Testis (tissue), 5 donors: ENCODE measurements at places on chromosomes 12 and 14. TPM values are rescaled to one million over a fixed set of nuclear protein-coding genes. Genes with fewer than 3 reads are reported as not detected.

Gene PTCSC3
- total RNA-seq = not detected

Gene GLS2
- 4.7 TPM for total RNA-seq

Gene C1RL
- 31.8 TPM for total RNA-seq

Gene SYCP3
- 69.4 TPM for total RNA-seq

Gene CLEC12A
- not detected for total RNA-seq

Gene TSHR
- total RNA-seq = not detected

Gene STXBP6
- 11.3 TPM for total RNA-seq

- no peak for DNase-seq
Observed at GRCh38 chr14:69632593-69633151, 21.3 kb downstream of the SUSD6 start.

- no peak for DNase-seq
Observed at GRCh38 chr14:68729556-68729955, 63.3 kb downstream of the ZFP36L1 start.

GRCh38 chr12:11170810-11171144 is 217 bp upstream of the SMIM10L1 start:
- no peak for DNase-seq

GRCh38 chr12:115313929-115314328 is 630.0 kb upstream of the TBX3 start:
- DNase-seq = no peak

DNA sequence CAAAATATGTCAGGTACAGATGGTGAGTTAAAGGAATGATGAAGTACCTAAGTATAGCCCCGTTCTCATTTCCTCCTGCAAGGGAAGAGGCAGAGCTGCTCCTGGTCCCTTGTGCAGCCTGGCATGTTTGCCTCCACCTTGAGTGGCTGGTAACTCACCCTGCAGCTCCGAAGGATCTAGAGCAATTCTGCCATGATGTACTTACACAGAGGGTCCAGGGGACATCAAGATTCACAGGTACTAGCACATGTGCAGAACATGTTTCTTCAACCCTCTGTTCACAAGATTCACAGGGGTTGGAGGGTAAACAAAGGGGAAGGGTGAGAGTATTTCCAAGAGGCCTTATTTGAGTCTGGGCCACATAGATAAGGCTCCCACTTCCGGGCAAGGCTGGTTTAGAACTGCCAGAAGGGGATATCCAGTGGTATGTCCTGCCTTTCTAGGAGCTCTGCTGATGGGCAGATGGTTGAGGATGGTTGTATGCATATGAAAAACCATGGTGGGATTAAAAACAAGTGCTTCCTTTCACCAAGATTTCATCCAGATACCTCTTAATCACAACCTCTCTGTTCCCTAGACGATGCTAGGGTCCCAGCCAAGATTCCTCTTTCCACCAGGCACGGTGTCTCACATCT is 7.7 kb downstream of the DCTN2 start:
- no peak for DNase-seq

DNA sequence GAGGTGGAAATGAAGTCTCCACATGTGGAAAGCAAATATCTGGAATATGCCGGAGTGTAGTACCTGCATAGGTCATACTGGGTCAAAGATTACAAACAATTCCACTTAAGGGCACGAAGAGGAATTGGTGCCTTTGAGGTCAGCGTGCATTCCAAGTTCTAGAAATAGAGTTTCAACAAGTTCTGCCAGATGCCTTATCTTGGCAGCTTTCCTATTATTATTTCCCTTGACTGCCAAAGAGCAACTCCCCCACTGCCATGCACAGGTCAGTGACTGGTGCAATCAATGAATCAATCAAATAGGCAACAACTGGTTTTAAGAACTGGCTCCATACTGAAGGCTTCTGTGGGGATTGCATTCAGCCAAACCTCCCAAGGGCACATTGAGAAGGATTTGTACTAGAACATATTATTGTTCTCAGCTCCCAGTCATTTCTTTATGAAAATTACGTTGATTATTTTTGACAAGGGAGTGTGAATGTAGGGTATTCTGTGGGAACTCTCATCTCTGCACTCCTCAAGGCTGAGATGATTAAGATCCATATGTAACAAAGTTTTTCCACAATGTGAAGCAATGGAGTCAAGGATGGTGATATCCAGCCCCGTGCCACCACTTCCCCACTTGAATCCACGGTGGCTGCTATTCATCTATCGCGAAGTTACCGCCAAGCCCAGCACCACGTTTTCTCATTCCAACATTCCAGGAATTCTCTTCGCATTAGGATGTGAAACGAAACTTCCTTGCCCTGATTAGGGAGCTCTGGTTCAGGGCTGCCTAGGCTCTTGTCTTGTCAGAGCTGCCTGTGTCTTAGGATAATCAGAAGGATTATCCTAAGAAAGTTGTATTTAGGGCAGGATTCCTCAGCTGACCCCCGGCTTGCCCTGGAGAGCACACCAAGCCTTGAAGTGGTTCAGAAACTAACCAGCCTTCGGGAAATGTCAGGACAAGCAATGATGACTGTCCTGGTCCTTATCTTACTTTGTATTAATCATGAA is 115.1 kb upstream of the PCED1B start:
- DNase-seq = peak; percentile 23
